Activated T-helper 9 cell treated with anti-CD3 and anti-CD28 coated beads, Interleukin-2, amount 50 U/mL, for 16 hours (primary cell): ENCODE measurements at places on chromosomes 16 and 17.

DNA sequence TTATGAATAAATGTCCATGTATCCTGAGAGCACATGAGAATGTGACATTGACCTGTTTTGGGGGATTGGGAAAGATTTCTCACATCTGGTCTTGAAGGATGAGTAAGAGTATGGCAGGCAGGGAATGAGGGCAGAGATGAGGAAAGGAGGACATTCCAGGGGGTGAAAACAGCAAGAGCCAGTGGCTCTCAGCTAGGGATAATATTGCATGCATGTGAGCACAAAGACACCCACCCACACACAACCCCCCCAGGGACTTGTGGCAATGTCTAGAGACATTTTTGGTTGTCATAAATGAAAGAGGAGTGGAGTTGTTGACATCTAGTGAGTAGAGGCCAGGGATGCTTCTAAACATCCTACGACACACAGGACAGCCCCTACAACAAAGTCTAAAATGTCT lies 6.0 kb downstream of the MYO1D start:
- no peak for DNase-seq

DNA sequence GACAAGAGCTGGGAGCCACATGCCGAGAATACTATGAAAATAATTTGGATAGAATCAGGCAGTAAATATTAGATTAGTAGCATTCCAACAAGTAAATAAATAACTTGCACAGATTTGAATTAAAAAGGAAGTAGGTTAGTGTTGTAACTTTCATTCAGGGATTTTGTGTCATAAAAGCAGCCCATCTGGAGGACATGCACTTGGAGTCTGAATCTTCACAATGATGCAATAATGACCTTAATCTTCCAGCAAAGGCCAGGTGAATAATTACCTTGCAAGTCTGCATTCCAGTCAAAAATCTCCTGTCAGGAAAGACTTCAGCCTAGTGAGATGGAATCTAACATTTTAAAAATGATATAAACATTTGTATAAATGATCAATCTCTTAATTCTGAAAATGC lies 518.1 kb downstream of the KCNJ2 start:
- DNase-seq, result no peak

GRCh38 chr16:1311212-1311737 lies 1.8 kb downstream of the UBE2I start:
- no peak for DNase-seq

DNA sequence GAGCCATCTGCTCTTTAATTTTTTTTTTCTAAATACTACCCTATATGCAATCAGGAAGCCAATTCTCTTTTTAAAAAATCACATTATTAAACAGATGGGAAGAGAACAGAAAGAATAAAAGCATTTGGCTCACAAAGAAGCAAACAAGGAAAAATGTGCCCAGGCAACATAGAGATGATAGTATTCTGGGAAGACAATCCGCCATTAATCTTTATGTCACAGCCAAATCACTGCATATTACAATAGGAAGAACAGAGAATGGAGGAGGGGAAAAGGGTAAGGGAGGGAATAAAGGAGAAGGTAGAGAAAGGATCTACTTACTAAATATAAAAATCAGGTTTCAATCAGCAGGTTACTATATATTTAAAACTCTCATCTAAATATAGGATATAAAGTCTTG lies 34.3 kb downstream of the STAT5B start:
- no peak for DNase-seq

- DNase-seq, result no peak
Observed at GRCh38 chr16:5011637-5012036, 22.1 kb downstream of the NAGPA start.

GRCh38 chr17:60138769-60139437 lies 10.9 kb upstream of the CA4 start:
- DNase-seq, result no peak

- no peak for DNase-seq
Observed at GRCh38 chr16:84228256-84228838, 11.5 kb downstream of the KCNG4 start.

DNA sequence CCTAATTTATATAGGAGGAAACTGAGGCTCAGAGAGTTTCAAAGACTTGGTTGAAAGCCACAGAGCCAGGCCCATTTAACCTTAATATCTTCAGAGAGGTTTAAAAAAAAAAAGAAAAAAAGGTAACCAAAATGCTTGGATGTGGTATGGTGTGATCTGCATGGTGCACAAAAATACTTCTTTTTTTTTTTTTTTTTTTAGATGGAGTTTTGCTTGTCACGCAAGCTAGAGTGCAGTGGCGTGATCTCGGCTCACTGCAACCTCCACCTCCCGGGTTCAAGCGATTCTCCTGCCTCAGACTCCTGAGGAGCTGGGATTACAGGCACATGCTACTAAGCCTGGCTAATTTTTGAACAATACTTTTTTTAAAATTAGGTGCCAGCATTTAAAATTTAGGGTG lies 101.8 kb downstream of the XYLT1 start:
- DNase-seq, result no peak

- no peak for DNase-seq
Observed at GRCh38 chr17:16406742-16407674, 8.4 kb upstream of the TRPV2 start.

DNA sequence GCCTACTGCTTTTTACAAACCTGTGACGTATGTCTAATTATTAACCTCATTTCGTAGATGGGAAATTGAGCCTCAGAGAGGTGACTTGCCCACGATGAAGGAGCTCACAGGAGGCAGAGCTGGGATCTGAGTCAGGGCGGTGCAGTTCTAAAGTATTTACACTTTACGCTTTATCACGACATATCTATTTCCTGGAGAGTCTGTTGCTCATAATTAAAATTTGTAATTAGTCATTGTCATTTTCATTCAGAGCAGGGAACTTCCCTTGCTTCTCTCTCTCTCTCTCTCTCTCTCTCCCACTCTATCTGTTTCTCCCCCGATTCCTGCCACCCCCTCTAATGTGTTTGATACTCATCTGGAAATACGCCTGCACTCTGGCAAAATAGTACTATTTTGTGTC lies 5.9 kb downstream of the SLC5A11 start:
- DNase-seq, result no peak

DNA sequence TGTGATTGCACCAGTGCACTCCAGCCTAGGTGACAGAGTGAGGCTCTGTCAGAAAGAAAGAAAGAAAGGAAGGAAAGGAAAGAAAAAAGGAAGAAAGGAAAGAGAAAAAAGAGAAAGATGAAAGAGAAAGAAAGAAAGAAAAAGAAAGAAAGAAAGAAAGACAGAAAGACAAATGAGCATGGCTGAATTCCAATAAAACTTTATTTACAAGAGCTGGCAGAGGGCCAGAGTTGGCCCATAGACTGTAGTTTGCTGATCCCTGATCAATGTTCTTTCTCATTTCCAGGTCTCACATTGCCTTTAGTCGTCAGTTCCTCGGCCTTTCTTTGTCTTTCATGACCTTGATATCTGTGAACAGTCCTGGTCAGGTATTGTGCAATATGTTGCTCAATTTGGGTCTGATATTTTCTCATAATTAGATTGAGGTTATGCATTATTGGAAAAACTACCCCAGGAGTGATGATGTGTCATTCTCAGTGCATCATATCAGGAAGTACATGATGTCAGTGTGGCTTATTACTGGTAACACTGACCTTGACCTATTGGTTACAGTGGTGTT lies 68.5 kb upstream of the MED9 start:
- DNase-seq, result no peak

- no peak for DNase-seq
Observed at GRCh38 chr17:68277807-68278206, 13.1 kb downstream of the SLC16A6 start.

DNA sequence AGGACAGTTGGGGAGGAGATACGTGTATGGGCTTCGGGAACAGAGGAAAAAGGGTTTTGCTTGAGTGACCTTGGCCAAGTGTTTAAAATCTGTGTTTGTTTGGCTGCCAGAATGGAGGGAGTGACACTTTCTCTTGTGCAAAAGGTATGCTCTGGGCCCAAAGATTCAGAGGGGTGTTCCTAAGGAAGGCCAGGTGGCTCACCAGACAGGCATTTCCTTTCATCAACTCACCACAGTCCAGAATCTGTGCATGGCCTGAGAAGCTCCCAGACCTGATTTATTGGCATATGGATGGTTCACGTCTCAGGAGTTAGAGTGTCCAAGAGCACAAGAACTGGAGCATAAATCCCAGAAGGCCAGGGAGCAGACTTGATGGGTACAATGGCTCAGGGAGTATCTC lies 53.4 kb upstream of the NLK start:
- DNase-seq, result no peak

- no peak for DNase-seq
Observed at GRCh38 chr17:8793649-8794048, 5.5 kb downstream of the MFSD6L start.

- DNase-seq, result no peak
Observed at GRCh38 chr17:49664706-49665211, 13.1 kb downstream of the SPOP start.

DNA sequence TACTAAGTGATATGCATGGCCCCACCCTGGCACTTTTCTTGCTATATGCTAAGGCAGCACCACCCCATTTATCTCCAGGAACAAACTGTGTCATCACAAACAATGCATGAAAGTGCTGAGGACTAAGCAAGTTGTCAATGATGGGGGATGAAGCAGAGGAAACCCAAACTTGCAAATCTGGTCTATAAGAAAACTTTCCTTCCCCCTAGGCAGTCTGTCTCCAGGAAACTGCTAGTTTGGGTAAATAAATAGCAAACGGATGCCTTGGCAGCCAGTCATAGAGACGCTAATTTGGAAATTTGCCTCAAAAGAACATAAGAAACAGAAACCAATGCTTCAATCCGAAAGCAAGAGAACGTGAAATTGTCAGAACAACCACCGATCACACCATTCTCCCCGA lies 5.6 kb upstream of the HSBP1 start:
- no peak for DNase-seq

DNA sequence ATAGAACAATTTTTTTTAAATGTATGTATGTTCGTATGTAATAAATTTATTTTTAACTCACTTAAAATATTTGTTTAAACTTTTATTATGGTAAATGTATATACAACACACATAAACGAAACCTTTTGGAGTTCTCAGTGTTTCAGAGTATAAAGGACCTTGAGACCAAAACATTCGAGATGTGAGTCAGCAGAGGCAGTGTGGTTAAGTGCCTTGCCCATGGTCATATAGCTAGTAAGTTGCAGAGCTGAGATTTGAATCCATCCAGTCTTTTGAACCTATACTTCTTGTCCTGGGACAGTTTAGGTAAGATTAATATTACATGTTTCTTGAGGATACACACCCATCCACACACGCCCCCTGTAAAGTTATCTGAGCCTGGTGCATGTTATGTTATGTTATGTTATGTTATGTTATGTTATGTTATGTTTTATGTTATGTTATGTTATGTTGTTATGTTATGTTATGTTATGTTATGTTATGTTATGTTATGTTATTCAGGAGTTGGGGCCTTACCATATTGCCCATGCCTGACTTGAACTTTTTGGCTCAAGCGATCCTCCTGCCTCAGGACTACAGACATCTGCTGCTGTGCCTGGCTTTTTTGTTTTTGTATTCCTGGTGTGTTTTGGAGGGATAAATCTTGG lies 41.8 kb downstream of the TNRC6A start:
- no peak for DNase-seq

GRCh38 chr17:45410144-45411091 lies 22.3 kb downstream of the ARHGAP27 start:
- DNase-seq, result peak; percentile 40

GRCh38 chr17:42536372-42537155 lies 523 bp downstream of the NAGLU start:
- DNase-seq, result peak; percentile 61

DNA sequence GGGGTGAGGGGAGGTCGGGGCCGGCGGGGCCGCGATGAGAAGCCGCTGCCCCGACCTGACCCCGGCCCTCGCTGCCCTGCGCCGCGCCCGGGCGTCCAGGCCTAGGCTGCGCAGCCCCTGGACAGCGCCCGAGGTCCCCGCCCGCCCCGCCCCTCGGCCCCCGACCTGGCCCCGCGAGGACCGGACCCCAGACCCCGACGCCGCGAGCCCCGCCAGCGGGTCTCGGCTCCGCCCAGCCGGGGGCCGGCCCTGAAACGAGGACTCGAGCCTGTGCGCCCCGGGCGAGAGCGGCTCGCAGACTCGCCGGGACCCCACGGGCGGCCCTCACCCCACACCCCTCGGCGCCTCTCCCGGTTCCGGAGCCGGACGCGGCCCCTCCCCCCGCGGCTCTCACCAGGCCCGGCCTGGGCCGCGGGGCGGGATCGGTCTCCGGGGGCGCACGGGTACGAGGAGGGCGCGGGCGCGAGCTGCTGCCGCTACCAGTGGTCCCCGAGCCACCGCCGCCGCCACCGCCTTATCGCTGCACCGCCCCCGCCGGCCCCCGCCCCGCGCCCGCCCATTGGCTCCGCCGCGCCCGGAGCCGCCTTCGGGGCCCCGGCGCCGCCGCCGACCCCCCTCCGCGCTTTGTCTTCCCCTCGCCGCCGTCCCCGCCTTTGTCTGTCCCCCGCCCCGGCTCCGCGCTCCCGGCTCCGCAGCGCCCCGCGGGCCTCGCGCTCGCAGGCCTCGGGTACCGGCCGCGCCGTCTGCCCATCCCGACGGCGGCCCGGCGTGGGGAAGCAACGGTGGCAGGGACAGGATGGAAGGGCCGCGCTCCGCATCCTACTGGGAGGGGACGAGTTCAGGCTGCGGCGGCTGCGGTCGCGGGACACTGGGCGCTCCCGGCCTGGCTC lies at the start of gene LIMD2:
Gene LIMD2, minus strand, starts transcription at position 488 of the 890 bp plus-strand sequence. CDS start 827 bp downstream, outside the sequence.
- peak; percentile 77 for DNase-seq

DNA sequence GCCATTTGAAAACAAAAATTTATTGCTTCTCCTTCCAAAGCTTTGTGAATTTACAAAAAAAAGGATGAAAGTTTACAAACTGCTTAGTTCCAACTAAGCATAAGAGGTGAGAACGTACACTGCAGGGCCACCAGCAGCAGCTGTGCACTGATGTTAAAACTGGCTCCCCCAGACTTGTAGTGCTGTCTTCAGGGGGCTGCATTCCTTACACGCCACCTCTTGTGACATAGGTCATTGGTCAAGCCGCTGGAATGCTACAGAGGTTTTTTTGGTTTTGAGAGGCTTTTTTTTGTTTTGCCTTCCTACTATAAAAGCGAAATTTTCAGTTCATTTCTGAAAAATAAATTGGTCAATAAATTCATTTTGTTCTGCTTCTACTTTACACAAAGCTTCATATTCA lies 6.9 kb downstream of the IFT20 start:
- no peak for DNase-seq

- no peak for DNase-seq
Observed at GRCh38 chr16:1261131-1261892, 5.4 kb downstream of the TPSD1 start.

DNA sequence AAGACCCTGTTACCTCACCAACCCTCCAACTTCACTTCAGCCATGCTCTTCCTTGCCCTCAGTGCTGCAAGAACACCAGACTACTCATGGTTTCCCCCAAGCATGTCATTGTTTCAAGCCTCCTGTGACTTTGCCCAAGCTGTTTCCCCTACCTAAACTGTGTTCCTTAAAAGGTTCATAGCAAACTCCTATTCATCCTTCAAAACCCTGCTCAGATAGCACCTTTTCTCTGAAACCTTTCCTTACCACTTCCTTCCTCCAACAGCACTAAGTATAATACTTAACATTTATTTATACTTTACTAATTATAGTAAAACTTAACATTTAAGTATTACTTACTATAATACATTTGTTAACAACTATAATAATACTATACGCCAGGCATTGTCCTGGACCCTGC lies 136.2 kb downstream of the CCT6B start:
- DNase-seq, result no peak
